ENCODE measurements at places on chromosomes 5 and 9.

DNA sequence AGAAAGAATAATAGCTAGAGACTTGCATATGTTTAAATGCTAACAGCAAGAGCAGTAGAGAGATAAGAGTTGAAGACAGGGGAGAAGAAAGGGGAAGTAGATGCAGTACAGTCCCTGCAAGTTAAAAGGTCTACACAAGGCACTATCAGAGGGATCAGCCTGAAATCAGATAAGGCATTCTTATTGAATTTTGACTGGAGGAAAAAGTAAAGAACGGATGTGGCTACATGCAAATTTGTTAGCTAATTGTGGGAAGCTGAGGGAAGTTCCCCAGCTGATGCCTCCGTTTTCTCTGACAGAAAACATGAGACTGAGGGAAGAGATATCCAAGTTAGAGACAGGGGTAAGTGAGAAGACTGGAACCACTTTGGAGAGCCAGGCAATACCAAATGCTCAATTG is 12.9 kb upstream of the RHOBTB3 start:
- DNase-seq: no peak

- no peak for DNase-seq
These were observed 183.9 kb downstream of the C9orf50 start for GRCh38 chr9:129436751-129437625.

GRCh38 chr5:132363431-132364112 is 5.9 kb upstream of the SLC22A5 start:
- DNase-seq: peak; percentile 90

GRCh38 chr9:21491756-21492155 is 9.6 kb upstream of the IFNE start:
- no peak for DNase-seq

GRCh38 chr5:9653811-9654210 is 23.7 kb upstream of the TAS2R1 start:
- no peak for DNase-seq

DNA sequence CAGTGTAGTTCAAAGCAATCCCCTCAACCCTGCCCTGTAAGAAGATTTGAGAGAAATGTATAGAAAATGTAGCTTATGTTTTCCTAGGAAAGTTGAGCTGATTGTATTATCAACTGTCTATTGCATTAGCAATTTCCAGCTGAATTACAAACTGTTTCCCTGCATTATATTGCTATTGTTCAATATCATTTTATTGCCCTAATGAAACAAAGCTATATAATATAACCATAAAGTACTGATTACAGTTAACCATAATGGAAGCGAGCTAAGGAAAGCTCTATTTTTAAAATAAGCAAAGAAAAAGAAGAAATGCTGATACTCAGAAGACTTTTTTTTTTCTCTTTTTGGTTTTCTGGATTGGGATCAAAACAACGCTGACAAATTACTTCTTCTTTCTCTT is 228.3 kb downstream of the EFNA5 start:
- no peak for DNase-seq

DNA sequence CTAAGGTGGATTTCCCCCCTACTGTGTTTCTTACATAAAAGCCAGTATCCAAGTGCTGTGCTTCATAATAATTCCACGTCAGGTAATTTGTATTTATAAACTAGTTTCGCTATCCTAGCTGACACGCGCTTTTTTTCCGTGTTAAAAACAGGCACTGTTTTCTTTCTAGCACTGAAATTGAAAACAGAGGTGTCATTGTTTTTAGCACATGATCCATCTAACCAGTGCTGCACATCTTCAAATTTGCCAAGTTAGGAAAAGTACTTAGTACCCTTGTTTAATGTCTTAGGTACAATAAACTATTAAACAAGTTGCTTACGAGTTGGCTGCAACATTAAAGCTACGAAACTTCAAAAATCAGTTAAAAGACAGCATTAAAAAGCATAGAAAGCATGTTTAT is 49.9 kb downstream of the JMY start:
- DNase-seq: no peak

DNA sequence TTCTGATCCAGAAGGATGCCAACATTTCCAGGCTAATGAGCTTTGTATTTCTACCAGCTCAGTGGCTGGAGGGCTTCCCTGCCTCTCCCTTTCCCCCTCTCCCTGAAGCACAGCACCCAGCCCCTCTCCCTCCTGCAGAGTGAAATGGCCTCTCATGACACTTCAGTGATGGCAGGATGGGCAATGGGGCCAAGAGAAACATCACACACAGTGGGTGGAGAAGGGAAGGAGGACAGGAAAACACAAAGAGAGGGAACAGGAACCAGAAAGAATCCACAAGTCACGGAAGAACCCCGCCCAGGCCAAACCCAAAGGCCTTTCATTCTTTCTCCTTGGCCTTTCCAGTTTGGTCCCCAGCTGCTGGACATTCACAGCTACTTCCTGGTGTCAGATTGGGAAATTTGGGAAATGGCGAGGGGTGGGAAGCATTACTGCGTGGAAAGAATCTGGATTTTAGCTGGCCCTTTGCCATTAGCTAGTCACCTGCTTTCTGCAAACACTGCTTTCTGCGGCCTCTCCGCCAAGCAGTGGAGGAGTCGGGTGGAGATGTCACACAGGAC is 82.6 kb downstream of the GLDC start:
- DNase-seq: no peak

GRCh38 chr5:143648696-143649095 is 163.3 kb upstream of the HMHB1 start:
- no peak for DNase-seq

GRCh38 chr5:82405161-82405560 is 127.0 kb upstream of the RPS23 start:
- no peak for DNase-seq

GRCh38 chr5:14258840-14259239 is 115.7 kb downstream of the TRIO start:
- no peak for DNase-seq

GRCh38 chr9:69554945-69555344 is 117.2 kb downstream of the APBA1 start:
- DNase-seq: no peak

- DNase-seq: no peak
These were observed 28.0 kb downstream of the ADAMTSL1 start for GRCh38 chr9:18501949-18502348.

- DNase-seq: no peak
These were observed 58.0 kb downstream of the UBE2QL1 start for GRCh38 chr5:6506611-6507010.

- DNase-seq: no peak
These were observed 160.2 kb downstream of the SSBP2 start for GRCh38 chr5:81590498-81591384.

- no peak for DNase-seq
These were observed 99.8 kb downstream of the ARRDC3 start for GRCh38 chr5:91283326-91283725.

GRCh38 chr5:56534102-56534829 is 281.1 kb upstream of the MAP3K1 start:
- DNase-seq: peak; percentile 53

DNA sequence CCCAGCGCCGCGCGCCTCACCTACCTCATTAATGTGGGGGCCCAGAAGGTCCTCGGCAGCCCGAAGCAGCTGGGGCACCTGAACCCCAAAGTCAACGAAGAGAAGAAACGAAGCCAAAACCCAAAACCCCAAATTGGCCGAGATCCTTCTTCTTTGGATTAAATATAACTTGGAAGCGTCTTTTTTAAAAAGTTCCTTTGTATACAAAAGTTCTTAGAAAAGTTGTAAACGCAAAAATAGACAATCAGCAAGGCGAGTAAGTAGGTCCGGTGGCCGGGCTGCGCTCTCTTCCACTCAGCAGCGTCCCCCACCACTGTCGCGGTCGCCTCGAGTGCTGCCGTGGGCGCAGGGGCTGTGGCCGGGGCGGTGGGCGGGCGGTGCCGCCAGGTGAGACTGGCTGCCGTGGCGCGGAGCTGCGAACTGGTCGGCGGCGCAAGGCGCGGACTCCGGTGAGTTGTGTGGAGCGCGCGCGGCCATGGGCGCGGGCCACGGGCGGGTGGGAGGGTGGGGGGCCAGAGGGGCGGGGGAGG is 360 bp downstream of the KLF4 start:
- DNase-seq: no peak

All from A549 (cell line).